OCI-M1 (cell line): ENCODE measurements at places on chromosomes 5 and 9.

- DNase-seq = no peak
Measured at GRCh38 chr5:104119529-104119928, 556.9 kb upstream of the NUDT12 start.

DNA sequence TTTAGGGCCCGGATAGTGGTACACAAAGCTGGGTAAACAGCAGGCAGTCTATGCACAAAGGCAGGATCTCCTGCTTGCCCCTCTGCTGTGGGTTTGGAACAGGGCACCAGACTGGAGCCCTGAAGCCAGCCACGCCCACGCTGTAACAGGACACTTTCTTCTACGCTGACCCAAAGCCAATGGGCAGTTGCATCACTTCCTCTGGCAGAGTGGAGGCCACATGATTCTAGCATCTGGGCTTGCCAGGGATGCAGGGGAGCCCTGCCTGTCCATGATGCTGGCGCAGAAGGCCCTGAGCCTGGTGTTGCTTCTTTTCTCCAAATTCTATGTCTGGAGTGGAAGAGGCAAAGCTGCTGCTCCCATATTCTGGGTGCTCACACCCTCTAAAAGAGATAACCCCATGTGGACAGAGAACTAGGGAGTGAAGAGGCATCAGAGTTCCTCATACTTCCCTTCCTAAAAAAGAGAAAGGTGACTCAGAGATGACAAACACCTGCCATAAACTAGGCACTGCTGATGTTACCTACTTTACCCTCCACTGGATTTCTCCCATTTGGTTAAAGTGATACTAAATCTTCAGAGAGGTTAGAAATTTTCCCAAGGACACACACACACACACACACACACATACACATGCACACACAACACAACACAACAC, 260.3 kb upstream of the KLF4 start:
- peak; percentile 86 for DNase-seq

GRCh38 chr5:7852542-7852941, 1.6 kb upstream of the CFAP90 start:
- peak; percentile 44 for DNase-seq

GRCh38 chr5:124633209-124633608, 113.2 kb downstream of the ZNF608 start:
- no peak for DNase-seq

GRCh38 chr9:18359335-18359734, 114.6 kb upstream of the ADAMTSL1 start:
- no peak for DNase-seq

DNA sequence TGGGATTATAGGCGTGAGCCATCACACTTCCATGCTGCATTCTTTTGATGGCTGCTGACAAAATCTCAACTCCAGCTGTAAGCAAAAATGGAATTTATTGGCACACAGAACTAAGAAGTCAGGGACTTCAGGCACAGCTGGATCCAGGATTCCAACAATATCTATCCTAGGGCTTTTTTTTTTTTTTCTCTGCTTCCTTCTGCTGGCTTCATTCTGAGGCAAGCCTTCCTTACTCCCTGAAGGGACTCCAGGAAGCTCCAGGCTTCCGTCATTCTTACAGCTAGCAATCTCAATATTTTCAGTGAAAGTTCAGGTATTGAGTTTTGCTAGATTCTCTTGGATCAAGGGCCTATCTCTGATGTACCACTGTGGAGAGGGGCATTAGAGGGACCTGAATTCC, 66.1 kb downstream of the GALNT12 start:
- no peak for DNase-seq

- no peak for DNase-seq
Measured at GRCh38 chr5:15522187-15522520, 22.2 kb downstream of the FBXL7 start.

GRCh38 chr9:99105152-99106043, 485 bp downstream of the TGFBR1 start:
- peak; percentile 58 for DNase-seq

DNA sequence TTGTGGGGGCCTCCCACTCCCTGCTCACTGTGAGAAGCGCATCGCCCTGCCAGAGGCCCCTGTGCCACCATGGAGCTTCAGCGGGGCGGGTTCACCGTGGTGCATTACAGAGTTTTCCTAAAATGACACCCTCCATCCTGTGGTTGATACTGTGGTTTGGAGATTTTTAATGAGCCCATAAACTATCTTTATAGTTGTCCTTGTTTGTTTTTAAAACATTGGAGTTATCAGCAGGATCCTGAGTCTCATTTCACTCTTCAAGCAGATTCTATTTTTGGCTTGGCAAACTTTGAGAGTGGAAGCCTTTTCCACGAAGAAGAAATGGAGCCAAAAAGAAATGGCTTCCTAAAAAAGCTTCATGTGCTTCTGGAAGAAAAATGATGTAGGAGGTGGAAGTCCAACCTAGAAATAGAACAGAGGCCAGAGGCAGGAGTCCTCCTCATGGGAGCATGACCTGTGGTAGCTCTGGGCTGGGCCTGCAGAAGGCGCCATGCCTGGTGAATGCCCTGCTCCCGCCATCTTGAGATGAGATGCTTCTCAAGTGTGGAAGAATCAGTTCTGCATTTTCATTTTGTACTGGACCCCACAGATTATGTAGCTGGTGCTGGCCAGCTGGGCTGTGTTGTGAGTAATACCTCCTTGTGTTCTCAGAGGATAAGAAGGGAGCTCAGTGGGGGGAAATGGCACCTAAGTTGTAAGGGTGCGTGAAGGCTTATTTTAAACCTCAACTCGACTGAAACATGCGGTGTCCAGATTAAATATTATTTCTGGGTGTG, 79.0 kb upstream of the RAI14 start:
- peak; percentile 4 for DNase-seq

DNA sequence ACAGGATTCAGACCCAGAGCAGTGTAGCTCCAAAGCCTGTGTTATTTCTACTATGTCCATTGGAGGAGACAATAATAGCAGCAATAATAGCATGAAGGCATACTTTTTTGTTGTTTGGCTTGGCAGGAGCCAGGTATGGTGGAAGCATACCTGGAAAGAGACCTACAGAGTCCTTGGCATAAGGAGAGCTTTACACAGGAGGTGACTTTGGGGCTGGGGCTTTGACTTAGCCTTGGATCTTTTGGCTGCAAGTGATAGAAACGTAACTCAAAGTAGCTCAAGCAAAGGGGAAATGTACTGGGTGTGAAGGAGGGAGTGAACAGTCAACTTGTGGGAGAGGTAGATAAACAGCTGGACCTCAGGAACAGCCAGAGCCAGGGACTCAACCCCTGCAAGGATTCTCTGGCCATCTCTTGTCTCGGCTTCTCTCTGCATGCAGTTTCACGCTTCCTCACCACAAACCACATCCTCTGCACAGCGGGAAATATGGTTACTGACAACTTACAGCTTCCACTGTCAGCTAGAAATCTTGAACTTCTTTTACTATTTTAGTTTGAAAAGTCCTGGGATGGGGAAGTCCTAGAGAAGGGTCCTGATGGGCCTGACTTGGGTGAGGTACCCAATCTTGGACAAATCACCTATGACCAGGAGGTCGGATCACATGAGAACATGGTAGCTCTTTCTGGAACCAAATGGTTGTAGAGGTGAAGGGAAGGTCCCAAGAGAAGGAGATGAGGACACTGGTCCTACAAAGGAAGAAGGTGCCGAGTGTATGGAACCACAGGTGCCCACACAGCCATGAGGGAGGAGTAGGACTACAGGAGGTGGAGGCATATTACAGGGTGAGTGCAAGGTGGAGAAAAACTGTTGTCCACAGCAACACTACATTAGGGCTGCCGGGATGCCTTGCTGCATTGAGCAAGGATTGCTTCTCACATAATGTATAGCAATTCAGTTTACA, 47.0 kb upstream of the TGFBR1 start:
- peak; percentile 95 for DNase-seq

DNA sequence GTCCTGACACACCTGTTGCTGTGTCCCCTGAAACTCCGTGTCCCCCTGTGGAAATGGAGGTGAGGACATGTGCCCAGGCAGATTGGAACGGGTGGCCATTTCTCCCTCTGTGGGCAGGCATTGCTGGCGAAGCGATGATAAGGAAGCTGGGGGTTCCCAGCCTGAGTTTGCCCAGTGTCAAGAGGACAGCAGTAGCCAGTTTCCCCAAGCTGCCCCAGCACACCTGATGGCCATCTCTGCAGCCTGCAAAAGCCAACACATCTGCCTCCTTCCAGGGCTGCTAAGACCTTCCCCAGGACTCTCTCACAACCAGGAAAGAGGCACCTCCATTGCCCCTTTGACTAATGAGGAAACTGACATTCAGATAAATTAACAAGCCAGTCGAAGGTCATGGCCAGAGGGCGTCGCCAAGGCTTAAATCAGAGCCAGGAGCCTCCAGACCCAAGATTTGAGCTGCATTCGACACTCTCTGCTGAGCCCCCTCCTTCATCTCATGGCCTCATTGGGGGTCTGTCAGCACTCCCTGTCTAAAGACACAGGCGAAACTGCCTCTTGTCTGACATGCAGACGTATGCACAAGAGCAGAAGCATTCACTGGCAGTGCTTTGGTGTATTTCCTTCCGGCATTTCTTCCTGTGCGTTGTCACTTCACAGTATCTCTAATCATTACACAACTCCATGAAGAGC, 10.4 kb upstream of the WNK2 start:
- no peak for DNase-seq

- DNase-seq = peak; percentile 90
Measured at GRCh38 chr9:122810306-122810946, 10.5 kb downstream of the OR1K1 start.

DNA sequence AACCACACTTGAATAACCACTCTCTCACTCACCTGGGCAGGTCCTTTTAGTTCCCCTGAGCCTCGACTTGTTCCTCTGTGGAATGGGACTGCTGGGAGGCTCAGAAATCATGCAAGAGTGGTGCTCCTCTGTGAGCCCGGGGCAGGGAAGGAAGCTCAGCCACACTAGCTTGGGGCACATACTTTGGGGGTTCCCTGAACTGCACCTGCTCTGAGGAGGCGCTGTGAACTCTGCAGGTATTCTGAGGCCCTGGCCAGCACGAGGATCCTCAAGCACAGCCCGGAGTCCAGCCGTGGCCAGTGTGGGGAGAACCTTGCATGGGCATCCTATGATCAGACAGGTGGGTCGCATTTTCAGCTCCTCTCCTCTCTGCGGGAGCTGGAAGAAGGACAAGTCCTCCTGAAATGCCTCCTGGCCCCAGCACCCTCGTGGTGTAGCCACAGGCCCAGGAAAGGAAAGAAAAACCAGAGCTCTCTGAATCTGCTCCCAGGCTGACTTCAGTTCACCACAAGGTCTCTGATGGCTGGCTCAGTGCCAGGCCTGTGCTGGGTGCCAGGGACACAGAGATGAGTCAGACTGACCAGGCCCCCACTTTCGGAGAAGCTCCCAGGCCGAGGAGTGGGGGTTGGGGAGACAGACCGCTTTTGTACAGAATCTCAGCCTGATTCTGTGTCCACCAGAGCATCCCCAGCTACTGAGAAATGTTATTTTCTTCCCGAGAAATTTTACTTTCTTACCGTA, 11.9 kb downstream of the GLIPR2 start:
- peak; percentile 87 for DNase-seq

- no peak for DNase-seq
Measured at GRCh38 chr9:120857481-120857880, 14.8 kb upstream of the PSMD5 start.

DNA sequence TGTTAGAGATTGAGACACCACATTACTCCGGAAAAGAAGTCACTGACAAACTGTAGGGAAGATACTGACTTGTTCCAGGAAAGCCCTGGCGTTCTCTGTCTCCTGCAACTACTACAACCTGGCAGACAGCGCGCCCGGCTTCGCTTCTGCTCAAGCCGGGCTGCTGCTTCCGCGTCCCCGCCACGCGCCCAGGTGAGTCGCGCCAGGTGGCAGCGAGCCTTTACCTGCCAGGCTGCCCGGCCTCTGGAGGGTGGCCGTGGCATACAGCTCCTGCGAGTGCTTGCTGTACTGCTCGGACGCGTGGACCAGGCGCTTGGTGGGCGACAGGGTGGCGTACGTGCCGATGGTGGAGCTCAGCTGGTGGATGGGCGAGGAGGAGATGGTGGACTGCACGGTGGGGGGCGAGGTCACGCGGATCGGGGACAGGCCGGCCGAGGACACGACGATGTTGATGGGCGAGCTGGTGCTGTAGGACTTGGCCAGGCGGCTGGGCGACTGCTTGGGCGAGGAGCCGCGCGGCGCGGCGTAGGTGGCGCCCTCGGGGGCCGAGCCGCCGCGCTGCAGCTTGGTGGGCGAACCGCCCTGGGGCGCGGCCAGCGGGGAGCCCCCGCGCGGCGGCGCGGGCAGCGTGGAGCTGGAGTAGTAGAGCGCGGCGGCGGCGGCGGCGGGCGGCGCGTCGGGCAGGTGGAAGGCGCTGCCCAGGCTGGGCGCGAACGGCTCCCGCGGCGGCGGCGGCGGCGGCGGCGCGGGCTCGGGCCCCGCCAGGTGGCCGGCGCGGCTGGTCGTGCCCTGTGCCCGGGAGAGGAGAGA, 519.6 kb downstream of the CTNND2 start:
- DNase-seq = no peak
